ENCODE measurements at places on chromosomes 12 and 14.

DNA sequence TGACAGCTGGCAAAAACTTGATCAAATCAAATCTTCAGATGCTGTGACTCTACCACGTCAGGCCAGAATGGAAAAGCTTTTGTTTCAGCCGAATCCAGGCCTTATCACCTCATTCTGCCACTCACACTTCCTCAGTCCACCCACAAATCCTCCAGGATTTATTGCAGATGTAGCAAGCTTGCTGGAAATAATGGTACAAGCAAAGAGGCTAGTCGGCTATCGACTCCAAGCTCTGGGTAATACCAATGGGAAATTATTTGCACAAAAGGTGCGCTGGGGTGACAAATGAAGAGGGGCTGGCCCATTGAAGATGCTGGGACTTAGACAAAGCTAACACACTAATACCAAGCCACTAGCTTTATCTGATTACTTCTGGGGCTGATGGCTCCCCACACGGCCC, 250.5 kb downstream of the ASCL1 start:
- no peak for DNase-seq

DNA sequence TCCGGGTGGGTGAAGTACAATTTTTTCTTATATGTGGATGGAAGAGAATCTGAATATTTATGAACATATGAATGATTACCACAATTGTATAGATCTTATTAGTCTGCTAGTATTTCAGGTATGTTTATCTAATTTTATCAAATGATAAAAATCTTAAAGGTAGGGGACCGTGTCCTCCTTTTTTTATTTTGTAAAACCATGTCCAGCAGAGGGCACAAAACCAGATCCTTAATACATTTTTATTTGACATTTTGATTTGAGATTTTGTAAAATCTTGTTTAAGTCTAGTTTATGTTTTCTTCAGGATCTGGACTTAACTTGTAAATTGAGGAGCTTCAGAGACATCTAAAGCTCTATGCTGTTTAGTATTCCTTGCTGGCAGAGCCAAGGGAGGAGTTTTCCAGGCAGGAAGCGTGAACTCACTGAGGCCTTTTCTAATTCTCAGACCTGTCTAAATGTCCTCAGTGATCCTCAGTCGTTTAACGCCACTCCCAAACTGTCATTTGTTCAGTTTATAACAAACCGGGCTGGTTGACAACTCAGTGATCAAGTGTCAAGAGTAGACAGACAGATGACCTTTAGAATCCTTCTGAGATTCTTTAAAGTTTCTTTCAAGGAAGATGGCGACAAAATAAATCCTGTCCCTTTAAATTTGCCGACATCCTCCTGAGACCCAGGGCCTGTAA, 263.9 kb downstream of the KTN1 start:
- DNase-seq, result no peak

DNA sequence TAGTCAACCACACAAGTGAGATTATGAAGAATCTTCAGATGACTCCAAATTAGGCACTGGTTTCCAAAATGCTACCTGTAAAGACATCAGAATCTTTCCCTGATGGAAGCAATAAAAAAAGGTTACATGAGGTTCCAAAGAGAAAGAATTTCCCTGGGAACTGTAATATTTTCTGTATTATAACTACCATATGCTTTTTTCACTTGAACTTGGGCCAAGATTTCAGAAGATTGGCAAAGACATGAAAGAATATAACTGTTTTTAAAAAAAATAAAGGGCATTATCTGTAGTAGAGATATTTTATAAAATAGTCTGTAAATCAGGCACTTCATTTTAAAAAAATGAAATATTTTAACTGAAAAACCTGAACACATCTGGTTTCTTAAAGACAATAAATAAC, 12.9 kb downstream of the HECTD1 start:
- no peak for DNase-seq

- no peak for DNase-seq
Measured at GRCh38 chr12:85564786-85565185, 271.4 kb downstream of the RASSF9 start.

DNA sequence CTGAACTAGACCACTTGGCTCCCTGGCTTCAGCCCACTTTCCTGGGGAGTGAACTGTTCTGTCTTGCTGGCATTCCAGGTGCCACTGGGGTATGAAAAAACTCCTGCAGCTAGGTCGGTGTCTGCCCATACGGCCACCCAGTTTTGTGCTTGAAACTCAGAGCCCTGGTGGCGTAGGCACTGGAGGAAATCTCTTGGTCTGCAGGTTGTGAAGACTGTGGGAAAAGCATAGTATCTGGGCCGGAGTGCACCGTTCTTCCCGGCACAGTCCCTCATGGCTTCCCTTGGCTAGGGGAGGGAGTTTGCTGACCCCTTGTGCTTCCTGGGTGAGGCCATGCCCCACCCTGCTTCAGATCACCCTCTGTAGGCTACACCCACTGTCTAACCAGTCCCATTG, 33.8 kb downstream of the TRAFD1 start:
- no peak for DNase-seq
